ENCODE measurements at places on chromosomes 5 and 9.

- no peak for DNase-seq
These were observed 2060.5 kb downstream of the MAT2B start for GRCh38 chr5:165565911-165566310.

DNA sequence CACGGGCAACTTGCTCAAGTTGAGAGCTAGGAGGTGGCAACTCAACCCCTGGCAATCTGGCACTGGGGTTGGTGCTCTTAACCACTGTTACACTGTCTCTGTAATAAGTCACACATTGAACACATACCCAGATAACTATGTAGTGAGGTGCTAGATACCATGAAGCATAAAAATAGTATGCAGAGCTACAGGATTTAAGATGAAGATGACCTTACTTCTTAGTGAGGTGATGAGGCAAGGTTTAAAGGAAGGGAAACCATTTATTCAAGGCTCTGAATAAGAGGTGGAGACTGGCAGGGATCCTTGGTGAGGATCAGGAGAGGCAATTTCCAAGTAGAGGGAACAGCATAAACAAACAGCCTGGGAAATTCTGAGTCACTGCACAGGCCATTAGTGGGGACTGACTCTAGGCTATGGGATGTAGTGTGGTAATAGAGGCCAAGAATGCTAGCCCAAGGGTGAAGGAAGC lies 67.6 kb upstream of the NR3C1 start:
- no peak for DNase-seq

GRCh38 chr9:125972012-125972729 lies 225.0 kb downstream of the PBX3 start:
- DNase-seq: no peak

- no peak for DNase-seq
These were observed 166.5 kb upstream of the NR3C1 start for GRCh38 chr5:143569722-143570567.

DNA sequence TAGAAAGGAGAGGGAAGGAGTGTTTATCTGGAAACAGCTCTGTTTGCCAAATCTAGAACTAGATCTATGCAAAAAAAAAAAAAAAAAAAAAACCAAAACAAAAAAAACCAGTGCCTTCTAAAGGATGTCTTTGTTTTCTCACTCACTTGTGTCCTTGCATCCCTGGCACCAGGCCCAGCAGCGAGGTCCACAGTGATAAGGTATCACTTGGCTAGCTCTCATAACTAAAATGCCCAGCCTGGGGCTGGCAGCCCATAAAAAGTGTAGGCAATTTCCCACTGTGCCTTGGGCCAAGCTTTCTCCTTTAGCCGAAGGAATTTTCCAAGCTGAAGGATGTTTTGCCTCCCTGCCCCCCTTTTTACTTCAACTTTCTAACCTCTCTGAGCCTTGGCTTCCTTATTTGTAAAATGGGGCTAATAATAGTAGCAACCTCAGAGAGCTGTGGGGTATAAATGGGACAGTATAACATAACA lies 20.8 kb downstream of the RGS3 start:
- no peak for DNase-seq

GRCh38 chr5:152704286-152704685 lies 299.2 kb upstream of the NMUR2 start:
- DNase-seq: no peak

DNA sequence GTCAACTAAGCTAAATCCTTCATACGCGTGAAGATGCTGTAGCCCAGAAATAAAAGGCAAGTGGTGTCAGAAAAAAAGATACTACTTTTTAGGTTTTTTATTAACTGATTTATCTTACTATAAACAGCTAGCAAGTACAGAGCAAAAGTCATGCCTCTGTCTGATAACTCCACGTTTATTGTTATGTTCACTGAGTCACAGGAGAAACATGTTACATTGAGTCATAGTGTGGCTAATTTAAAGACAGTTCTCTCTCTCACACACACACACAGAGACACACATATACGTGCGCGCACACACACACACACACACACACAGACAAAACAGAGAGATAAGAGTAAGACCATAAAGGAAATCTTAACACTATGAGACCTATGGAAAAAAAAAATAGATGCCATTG lies 770.0 kb upstream of the CDH10 start:
- no peak for DNase-seq

- no peak for DNase-seq
These were observed 171.7 kb downstream of the ZNF608 start for GRCh38 chr5:124574521-124575436.

DNA sequence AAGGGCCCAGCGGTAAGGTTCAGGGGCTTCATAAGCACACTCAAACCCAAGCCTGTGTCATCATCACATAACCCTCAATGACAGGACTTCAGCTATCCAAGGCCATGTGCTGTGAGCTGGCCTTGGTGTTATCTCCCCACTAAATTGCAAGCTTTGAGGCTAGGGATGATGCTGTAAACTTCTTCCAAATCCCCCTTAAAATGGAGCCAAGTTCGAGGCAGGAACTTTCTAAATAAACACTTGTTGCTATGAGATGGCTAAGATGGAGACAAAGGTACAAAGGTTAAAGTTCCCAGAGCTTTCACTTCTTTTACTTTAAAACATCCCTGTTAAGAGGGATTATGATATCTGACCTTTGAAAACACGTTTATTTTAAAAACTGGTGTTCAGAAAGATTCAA lies 123.6 kb downstream of the MYO10 start:
- DNase-seq: no peak

DNA sequence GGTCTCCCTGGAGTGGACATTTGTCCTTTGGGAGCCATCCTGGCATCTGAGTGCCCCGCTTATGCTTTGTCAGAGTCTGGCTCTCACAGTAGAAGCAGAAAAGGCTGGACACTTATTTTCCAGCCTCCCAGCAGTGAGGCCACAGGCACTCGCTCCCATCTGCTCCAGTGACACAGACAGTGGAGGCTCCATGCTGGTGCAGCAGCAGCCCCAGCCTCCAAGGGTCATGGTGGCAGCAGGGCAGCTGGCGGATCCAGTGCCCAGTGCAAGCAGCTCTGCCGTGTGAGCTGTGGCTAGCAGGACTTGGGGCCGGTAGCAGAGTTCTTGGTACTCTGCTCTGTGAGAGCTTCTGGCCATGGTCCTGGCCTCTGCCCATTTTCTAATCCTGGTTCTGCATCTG lies 157.3 kb upstream of the ALDH1B1 start:
- no peak for DNase-seq

DNA sequence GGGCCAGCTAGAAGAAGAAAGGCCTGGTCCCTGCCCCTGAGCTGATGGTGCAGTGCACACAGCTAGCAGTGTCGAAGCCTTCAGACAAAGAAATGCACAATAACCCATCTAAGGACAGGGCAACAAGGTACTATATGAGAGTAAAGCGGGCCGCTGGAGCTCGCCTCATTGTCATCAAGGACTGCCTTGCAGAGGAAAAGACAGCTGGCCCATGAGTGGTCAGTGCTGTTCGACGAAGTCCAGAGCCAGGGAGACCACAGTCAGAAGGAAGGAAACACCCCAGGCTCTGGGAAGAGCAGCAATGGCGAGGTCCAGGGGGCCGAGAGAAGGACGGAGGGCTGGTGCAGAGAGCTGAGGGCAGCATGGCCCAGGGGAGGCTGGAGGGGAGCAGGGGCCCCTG lies 17.3 kb downstream of the ATPSCKMT start:
- DNase-seq: no peak

GRCh38 chr5:156515121-156515520 lies 188.2 kb downstream of the SGCD start:
- no peak for DNase-seq

GRCh38 chr9:130159915-130160670 lies 12.1 kb upstream of the NCS1 start:
- no peak for DNase-seq

DNA sequence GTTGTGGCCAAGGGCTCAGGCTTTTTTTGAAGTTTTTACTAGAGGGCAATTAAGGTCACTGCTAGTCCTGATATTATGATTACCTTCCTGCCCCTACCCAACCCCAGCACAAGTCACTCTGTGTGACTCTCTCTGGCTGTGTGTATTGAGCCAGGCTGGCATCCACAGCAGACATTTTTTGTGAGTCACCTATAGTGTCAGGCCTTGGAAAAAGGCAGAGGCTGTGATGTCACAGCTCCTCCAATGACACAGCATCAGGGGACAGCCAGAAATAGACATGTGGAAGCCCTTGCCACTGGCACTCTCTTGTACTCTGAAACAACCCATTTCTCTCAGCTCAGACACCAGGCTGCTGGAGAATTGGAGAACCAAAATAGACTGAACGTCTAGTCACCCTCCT lies 145.4 kb downstream of the NMUR2 start:
- DNase-seq: no peak

DNA sequence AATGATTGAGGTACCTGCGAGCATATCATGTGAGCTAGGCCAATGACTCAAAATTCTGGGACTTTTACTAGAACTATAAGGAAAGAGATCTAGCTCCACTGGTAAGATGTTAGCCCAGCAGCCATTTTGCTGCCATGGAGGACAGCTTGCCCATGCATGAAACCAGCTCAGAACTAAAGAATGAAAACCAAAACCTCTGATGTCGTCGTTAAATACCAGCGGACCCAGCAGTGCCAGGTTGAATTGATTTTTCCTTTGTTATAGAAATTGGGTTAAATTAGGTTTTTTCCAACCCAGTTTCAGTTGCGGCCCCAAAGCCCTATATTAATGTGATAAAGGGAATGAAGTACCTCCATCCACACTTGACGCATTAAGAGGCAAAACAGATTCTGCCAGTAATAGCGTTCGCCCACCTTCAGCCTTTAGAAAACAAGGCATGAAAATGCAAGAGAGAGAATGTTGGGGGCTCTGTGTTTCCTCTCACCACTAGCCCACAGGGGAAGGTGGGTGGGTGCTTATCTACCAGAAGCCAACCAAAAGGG lies 5.5 kb upstream of the ITK start:
- DNase-seq: no peak

DNA sequence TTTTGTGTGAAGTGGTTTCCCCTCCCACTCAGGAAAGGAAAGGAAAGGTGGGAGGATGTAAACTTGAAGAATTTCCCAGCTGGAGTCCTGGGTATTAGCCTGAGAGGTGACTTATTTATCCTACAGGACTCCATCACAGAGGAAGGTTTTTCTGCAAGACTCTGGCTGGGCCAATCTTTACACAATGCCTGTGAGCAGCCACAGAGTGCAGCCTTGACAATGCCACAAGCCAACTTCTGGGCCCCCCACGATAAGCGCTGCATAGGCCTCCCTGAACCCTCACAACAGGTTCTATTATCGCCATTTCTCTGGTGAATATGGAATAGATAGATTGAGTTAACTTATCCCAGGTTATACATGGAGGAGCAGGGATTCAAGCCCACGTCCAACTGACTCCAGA lies 12.4 kb downstream of the TTC39B start:
- DNase-seq: no peak

GRCh38 chr5:42422656-42423280 lies 471 bp upstream of the GHR start:
- no peak for DNase-seq

DNA sequence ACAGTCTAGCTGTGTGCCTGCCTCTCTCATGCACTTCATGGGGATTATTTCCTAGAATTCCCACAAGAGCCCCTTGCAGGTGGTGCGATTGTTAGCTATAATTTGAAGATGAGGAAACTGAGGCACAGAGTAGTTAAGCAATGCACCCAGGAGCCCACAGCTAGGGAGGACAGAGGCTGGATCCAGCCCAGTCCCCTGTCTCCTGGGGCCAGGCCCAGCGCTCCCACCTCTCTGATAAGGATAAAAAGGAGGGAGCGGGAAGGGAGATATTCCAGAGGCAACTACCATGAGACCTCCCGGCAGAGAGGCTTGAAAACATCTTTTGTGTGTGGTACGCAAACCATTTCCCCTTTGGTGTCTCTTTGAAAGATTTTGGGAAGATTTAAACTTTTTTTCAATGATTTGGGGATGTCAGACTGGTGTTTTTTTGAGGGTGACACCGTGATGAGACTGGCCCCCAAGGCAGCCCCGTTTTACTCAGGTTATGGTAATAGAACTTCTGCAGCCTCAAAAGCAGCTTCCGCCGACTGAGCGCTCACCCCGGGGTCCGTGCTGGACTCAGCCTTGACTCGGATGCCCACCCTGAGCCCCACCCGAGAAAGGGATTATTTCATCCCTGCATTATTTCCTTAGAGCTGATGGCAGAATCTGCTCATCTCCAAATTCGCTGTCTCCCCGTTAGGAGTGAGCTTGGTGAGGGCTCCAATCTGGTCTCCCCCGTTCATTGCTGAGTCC lies 144.7 kb upstream of the IER5L start:
- no peak for DNase-seq

GRCh38 chr5:35488791-35489190 lies 128.9 kb upstream of the SPEF2 start:
- no peak for DNase-seq

- DNase-seq: no peak
These were observed 71.2 kb downstream of the ANKRD55 start for GRCh38 chr5:56161927-56162326.

DNA sequence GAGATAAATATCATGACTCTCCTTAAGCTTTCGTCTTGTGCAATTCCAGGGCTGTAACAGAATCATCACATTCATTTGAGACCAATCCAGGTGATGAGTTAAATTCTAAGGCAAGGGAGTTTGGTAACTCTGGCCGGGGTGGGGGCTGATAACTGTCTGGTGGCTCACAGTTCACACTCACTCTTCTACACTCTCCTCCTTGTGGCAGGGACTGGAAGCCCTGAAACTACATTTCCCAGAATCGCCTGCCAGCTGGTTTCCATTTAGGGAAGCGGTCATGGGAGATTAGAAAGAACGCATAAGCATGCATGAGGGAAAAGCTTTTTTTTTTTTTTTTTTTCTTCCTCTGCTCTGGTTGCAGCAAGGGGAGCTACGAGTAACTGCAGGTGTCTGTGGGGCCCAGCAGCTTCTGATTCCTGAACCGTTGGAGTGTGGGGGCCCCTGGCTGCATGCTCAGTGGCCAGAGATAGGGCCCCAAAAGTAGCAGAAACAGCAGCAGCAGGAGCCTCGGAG lies 154.8 kb upstream of the TBC1D2 start:
- DNase-seq: no peak

GRCh38 chr5:81802020-81802419 lies 51.1 kb upstream of the SSBP2 start:
- no peak for DNase-seq

DNA sequence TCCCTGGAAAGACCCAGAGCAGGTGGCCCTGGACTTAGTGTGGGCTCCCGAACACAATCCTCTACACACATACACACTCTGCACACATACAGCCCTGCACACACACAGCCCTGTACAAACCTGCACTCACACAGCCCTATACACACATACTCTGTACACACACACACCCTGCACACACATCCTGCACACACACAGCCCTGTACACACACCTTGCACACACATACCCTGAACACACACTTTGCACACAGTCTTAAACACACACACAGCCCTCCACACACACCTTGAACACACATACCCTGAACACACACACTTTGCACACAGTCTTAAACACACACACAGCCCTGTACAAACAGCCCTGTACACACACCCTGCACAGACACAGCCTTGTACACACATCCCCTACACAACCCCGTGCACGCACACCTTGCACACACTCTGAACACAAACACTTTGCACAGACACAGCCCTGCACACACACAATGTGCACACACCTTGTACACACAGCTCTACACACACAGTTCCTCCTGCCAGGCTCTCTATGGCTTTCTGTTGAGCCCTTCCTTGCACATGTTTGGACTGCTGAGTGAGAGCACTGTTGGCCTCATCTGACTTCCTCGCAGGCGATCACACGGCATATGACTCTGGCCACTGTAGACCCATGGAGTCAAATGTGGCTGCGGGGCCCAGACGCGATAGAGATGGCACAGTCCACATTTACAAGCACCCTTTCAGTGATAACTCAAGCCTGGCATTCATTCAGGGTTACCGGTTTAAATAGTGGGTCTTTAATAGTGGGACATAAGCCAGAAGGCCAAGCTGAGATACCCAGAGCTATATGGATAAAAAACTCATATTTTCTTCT lies 245.7 kb upstream of the IRX1 start:
- DNase-seq: no peak

Measured in NAMALWA (cell line).